NCI-H510A treated with DMSO at 0.1 percent for 48 hours (cell line): ENCODE measurements at places on chromosomes 12 and 14.
A peak's percentile ranks its signal among the peaks of the same experiment; 100 is the strongest.

DNA sequence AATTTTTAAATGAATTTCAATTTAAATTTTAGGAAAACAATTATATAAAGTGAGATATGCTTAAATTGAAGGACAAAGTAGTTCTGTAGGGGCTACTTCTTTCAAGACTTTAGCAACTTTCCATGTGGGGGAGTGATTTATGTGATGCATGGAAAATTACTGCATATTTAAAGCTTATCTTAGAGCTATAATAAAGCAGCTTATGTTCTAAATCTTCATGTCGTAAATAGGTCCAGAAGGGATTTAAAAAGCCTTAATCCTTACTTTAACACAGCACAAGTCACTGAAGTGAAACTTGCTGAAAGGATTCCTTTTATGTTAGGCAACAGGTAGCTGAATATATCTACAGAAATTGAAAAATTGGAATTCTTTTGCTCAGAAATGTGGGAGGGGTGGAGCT, 340.4 kb downstream of the NAV3 start:
- no peak for DNase-seq

GRCh38 chr14:23538785-23539184, 12.8 kb downstream of the ZFHX2 start:
- DNase-seq, result no peak

GRCh38 chr12:105492591-105493545, 162.4 kb downstream of the C12orf75 start:
- no peak for DNase-seq

DNA sequence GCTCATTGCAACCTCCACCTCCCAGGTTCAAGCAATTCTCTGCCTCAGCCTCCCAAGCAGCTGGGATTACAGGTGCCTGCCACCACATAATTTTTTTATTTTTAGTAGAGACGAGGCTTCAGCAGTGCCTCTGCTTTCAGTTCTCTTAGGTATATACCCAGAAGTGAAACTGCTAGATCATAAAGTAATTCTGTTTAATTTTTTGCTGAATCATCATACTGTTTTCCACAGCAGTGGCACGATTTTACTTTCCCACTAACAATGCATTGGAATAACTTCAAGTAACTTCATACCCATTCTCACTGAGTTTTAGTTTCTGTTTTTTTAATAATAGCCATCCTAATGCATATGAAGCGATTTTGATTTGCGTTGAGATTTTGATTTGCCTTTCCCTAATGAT, 148.0 kb upstream of the G2E3 start:
- no peak for DNase-seq

DNA sequence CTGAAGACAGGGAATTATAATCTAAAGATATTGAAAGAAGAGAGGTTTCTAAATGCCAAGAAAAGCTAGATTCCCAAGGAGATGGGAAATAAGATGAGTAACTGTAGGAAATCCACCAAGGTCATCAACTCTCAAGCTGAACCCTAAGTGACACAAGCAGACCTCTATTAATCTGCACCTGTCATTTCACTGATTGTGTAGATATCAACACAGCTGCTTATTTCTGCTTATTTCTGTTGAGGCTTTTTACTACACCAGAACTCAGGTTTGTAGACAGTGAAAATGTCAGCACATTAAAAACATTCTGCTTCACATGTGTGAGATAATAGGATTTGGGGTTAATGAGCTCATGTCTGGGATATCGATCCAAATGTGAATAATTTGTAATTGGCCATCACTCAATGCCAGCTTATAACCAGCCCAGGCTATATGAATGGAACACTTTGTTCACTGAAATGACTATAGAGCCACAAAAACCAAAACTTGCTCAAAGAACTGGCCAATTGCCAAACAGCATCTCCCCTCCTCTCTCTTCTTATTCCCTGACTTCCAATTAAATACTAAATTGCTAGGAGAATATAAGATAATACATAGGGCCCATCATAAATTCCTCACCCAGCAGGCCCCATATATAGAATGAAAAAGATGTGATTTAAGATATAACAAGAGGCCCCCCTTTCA, 188.7 kb upstream of the ARID2 start:
- DNase-seq, result no peak

DNA sequence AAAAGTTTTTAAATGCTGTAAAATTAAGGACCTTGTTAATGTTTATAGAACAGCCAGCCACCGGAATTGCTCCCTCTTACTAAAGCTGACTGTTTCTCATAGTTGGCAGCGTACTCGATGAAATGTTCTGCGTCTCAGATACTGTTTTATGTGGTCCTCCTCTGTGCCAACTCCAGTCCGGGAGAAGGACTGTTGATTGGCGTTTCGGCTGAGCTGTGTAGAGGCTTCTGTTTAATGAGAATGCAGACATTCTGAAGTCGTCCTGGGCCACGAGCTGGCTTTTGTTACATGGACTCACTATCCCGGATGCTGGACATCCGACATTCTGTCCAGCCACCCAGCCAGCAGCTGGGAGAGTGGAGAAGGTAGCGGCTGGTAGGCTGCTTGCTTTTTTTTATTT, 75.4 kb downstream of the WDR20 start:
- DNase-seq, result peak; percentile 47

DNA sequence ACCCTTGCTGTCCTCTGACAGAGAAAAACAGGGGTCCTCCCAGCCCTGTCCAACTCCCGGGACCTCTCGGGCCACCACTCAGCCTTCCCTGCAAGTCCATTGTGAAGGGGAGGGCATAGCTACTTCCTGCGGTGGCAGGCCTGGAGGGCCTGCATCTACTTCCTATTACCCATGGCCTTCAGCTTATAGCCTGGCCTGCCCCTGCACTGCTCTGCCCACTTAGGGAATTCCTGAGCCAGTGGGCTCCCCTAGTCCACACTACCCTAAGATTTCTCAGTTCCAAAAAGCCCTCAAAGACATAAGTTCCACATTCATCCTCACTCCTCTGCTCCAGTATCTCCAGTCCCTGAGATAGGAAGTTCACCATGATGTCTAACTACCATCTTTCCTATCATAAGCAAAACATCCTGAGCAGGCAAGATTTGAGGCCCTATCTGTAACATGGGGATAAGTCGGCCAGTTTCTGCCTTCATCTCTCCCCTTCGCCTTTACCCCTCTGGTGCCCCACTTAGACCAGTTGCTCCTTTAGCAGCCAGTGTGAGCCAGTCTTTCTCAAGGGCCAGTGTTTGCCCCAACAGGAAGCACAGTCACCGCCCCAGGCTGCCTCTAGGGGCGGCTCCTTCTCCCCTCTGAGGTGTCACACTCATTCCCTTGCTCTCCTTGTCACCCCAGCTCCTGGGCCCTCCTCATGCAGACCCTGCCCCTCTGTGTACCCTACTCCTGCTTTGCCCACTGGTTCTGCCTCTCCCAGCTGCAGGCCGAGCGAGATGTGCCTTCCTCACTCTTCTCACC, 10.9 kb downstream of the HDAC7 start:
- no peak for DNase-seq

- no peak for DNase-seq
Observed at GRCh38 chr14:105503935-105504692, 13.1 kb downstream of the TEDC1 start.

- no peak for DNase-seq
Observed at GRCh38 chr14:51607711-51608110, 44.0 kb upstream of the FRMD6 start.

DNA sequence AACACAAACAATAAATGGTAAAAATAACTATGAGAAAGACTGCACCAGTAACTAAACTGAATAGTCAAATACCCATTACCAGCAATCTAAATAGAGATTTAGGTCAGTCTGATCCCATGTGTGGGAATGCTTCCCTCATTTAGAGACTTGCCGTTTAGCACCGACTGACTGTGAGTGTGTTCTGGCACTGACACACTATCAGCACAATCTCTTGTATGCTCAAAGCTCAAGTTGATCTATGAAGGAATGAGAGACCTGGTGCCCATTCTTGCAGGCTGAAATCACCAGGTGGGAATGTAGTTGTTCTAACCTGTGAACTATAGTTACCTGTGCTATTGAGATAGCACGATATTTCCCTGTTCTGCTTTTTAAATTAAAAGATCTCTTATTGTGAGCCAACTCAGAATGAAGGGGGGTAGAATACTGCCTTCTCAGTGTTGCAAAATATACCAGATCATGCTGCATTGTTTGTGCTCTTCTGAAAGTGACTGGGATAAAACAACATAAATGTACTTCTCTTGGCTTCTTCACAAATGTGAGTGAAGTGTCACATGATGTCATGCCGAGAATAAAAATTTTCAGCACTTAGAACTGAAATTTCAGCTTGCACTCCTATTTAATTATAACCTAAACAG, 99.6 kb downstream of the LIN7A start:
- peak; percentile 57 for DNase-seq

- no peak for DNase-seq
Observed at GRCh38 chr14:21003788-21004346, 4.8 kb downstream of the SLC39A2 start.

- DNase-seq, result no peak
Observed at GRCh38 chr12:83318386-83319098, 631.8 kb downstream of the TMTC2 start.

DNA sequence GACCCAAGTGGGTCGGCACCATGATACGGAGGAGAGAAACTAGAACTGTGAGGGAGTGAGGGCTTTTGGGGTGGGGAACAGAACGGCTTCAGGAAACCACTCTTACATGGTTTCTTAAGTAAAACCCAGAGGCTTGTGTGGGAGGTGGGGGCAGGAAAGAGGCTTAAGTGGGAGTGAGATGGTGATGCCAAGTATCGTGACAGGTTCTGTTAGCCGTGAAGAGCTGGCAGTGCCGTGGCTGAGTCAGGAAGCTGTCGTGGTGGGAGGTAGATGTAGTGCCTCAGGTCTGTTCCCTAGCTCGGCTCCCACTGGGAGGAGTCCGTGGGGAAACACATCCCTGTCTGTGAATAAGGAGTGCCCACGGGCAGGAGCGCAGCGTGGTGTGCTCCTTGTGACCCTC, 185.8 kb upstream of the FKBP4 start:
- DNase-seq, result no peak

GRCh38 chr12:15939111-15939510, 28.0 kb downstream of the DERA start:
- no peak for DNase-seq

DNA sequence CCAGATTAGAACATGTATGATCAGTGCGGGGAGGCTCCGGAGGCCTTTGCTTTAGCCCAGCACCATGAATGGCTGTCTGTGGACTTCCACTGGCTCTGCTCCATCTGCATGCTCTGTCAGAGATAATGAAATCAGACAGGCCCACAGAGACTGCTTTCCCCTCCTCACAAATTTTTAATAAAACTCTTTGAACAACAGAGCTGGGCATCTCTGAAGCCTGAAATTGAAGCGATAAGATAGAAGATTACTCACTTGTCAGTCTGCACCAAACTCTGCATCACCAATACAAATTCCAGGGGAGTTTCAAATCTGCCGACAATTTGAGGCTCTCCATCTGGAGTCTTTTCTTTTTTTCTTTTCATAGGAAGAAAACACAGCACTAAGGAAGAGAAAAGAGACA, 110.0 kb downstream of the DYRK2 start:
- no peak for DNase-seq

DNA sequence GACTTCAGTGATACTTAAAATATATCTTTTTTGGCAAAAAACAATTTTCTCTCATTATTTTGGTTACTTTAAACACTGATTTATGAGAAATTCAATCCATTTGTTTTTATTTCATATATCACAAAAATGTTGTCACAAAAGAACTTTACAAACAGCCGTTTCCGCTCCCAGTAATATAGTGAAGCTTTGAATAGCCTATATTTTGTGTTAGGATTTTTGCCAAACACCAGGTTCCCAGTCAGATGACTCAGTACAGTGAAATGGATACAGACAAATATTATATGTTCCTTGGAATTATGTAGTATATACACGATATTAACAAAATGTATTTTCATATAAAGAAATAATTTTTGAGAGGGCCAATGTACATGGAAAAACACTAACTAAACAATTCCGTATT, 411.1 kb downstream of the CCER1 start:
- no peak for DNase-seq

GRCh38 chr14:56358851-56359614, 220.6 kb upstream of the TMEM260 start:
- DNase-seq, result no peak

GRCh38 chr14:91059576-91060350, 678 bp downstream of the RPS6KA5 start:
- DNase-seq, result peak; percentile 50

DNA sequence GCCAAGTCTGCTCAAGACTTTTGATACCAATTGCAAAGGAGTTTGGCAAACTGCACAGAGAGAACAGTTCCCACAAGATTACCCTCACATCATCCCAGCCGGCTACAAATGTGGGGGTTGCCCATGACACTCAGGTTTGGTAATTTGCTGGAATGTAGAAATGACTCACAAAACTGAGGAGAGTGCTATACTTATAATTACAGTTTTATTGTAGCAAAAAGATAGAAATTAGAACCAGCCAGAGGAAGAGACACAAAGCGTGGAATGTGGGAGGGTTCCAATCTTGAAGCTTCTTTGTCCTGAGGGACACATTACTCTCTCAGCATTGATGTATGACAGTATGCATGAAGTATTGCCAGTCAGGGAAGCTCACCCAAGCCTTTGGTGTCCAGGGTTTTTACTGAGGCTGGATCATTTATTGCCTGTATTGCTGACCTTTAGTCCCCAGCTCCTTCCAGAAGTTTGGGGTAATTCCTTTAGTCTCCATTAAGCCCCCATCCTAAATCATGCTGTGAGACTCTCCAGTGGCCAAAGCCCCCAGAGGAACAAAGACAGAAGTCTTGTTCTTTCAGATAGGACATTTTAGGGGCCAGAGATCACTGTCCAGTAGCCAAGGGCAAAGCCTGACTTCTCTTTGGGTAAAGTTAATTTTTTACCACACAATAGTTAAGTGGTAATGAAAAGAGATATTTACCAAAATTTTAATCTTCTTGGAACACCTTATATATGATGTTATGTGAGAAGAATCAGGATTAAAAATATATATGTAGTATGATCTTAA, 9.9 kb downstream of the TBK1 start:
- DNase-seq, result no peak

GRCh38 chr12:92753976-92754885, 51.4 kb downstream of the PLEKHG7 start:
- DNase-seq, result no peak

DNA sequence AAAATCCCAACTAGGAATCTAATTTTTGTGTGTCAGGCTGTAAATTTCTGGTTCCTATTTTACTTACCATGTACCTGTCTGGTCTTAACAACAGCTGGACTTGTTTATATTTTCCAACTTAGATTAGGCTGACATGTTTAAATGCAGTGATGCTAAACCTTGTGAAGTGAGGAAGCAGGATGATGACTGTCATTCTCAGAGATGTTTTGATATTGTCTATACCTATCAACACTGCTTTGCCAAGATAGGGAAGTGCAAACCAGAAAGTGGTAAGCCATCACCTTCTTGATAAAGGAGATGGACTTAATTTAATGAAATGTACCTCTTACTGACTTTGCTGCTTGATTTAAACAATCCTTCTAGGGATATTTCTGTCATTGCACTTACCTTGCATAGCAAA, 2.1 kb downstream of the BICD1 start:
- no peak for DNase-seq

DNA sequence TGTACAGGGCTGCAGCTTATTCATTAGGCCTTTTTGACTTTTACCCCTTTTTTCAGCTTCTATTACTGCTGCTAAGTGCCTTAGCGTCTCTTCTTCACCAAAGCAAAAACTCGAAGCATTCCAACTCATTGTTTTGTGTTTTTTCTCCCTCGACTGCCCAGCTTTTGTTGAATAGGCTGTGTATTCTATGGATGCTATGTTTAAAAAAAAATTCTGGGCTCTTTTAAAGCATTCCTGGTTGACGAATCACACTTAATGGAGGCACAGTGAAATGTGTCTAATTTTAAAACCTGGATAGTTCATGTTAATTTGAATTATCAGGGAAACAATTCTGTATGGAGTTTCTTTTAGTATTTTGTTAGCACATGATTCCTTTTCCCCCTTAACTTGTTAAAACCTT, 29.7 kb downstream of the KTN1 start:
- no peak for DNase-seq
